T-cell (primary cell): ENCODE measurements at places on chromosomes 5 and 9.

- DNase-seq: no peak
These were observed 876 bp upstream of the JAK2 start for GRCh38 chr9:4984171-4984620.

- no peak for DNase-seq
These were observed 2.4 kb downstream of the PGGT1B start for GRCh38 chr5:115260248-115260647.

GRCh38 chr9:15240927-15241326 is 66.1 kb downstream of the TTC39B start:
- no peak for DNase-seq

- DNase-seq: no peak
These were observed 1.3 kb downstream of the LCP2 start for GRCh38 chr5:170296036-170296934.

- no peak for DNase-seq
These were observed 19.3 kb downstream of the AK8 start for GRCh38 chr9:132858751-132859150.

DNA sequence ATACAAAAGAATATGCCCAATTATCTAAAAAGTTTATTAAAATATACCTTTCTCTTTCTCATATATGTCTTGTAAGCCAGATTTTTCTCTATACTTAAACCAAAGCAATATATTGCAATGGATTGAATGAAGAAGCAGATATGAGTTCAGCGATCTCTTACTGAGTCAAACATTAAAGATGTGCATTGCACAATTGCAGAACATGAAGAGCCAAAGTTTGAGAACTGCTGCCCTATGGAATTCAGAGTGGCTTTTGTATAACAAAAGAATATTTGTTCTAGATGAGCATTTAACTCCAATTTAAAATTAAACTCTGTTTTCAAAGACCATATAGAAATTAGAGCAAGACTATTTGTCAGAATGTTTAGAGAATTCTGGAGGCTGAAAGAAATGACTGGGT is 519.0 kb upstream of the DAB2 start:
- no peak for DNase-seq

DNA sequence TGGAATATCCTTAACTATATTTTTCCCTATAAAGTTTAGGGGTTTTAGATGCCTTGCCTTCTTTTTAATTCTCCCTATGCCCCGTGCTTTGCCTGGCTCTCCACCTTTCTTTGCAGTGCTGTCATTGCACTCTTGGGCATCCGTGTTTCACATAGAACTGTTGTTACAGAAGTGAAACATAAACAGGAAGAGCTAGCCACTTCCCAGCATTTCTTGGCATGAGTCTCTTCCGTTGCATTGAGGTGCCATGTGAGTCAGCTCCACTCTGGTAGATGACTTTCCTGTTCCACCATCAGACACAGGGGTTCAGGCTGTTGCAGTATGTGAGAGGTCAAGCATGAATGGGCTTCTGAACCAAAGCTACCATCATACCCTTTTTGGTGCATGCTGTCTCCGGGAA is 73.4 kb downstream of the ANGPTL2 start:
- peak; percentile 2 for DNase-seq

- no peak for DNase-seq
These were observed 4.9 kb downstream of the SGCD start for GRCh38 chr5:156331845-156332244.

DNA sequence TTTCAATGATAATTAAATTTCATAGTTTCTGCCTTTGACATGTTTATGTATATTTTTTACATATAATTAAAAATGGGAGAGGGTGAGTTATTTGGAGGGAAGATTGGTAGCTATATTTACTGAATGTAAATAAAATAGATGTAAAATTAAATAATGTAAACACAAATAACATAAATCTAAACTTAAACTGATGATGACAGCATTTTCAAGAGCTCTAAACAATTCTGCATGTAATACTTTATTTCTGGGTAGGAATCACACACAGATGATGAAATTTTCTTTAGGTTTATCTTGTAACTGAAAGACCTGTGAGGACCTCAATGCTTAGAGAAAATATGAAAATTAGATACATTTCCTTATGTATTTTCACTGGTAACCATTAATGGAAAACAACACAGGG is 42.2 kb upstream of the RIOK2 start:
- no peak for DNase-seq

GRCh38 chr5:165881259-165881658 is 2375.8 kb downstream of the MAT2B start:
- DNase-seq: no peak

GRCh38 chr9:72289401-72289800 is 75.6 kb downstream of the ZFAND5 start:
- no peak for DNase-seq

GRCh38 chr5:38925154-38925925 is 79.5 kb downstream of the OSMR start:
- no peak for DNase-seq

- DNase-seq: no peak
These were observed 43.9 kb downstream of the PAM start for GRCh38 chr5:102799017-102799416.

DNA sequence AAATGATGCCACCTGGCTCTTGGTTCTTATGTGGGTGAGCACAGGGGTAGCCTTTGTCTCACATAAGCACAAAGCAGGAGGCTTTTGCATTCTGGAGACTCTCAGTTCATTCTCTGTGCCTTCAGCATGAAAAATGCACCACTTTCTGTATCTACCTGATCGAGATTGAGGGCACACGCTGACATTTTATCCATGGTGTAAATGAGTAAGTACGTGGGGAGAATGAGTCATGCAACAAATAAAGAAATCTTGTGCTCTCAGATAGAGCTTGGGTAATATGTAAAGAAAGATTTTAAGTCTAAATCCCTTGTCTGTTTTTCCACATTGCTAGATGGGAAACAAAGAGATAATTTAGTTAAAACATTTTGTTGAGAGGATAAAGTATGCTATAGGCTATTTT is 607.2 kb upstream of the WWC1 start:
- no peak for DNase-seq

DNA sequence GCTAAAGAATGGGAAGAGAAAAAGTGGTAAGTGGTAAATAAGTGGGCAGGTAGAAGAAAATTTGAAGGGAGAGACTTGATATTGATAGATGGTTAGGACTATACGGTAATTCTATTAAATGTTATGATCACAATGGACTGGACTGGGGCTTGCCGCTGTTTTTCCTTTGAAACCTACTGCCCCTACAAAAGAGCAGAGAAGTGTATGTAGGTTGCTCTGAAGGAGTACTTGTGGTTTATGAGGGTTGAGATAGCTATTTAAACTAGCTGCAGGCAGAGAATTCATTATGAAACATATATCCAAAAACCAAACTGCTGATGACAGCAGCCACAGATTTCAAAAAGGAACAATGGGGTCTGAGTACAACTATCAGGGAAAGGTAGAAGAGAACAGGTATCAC is 16.8 kb upstream of the HK3 start:
- DNase-seq: no peak

DNA sequence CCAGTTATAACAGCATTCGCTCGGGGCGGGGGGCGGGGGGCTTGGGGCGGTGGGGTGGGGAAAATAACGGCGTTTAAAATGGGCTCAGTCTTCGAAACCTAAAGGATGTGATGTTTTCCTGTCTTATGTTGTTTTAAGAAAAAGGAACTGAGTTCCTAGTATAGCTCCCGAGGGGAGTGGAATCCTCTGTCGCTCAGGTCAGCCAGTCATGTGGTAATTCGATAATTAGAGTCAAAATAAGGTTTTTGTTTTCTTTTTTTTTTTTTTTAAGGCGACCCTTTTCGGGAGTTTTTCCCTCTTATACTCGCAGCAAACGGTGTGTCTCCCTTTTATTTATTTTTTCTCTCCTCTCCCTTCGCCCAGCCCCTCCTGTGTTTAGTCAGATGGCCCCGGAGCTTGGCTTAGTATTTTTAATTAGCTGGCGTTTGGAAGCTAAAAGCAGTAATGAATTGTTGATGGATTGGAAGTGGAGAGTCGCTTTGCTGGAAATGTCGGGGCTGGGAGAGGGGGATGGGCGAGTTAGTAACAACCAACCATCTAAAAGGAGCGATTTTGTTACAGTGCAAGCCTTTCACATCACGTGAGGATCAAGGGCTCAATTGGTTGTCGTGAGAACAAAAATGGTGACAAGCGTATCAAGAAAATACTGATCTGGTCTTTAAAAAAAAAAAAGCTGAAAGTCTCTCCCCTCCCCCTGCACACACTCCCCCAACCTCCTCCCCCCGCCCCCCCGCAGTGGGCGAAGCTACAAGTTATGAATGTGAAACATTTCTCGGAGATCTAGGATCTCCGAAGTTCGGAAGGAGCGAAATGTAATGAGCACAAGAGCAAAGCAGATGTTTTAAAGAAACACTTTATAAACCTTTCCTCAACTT is 714 bp upstream of the ZNF608 start:
- DNase-seq: no peak

GRCh38 chr9:133002147-133003070 is 23.9 kb downstream of the GFI1B start:
- no peak for DNase-seq

GRCh38 chr9:117772960-117773359 is 68.8 kb downstream of the TLR4 start:
- DNase-seq: no peak

- DNase-seq: no peak
These were observed 566.6 kb downstream of the ZNF608 start for GRCh38 chr5:124179819-124180218.

GRCh38 chr5:44809215-44809955 is 638 bp downstream of the MRPS30 start:
- peak; percentile 27 for DNase-seq

GRCh38 chr5:80453366-80453765 is 34.5 kb upstream of the FAM151B start:
- DNase-seq: no peak
